ENCODE measurements at places on chromosomes 16 and 17. TPM values are rescaled to one million over a fixed set of nuclear protein-coding genes. Genes with fewer than 3 reads are reported as not detected.

The SIAH1 gene
- total RNA-seq = 17.2 TPM

The MAP2K6 gene
- total RNA-seq = 2.9 TPM

The SLFN5 gene
- total RNA-seq = 30.9 TPM

The MEFV gene
- not detected for total RNA-seq

The SLC38A8 gene
- not detected for total RNA-seq

The HS3ST2 gene
- total RNA-seq = not detected

The TSPOAP1 gene
- 2.7 TPM for total RNA-seq

The TAC4 gene
- total RNA-seq = not detected

The PRRT2 gene
- total RNA-seq = 0.67 TPM

The NLRC5 gene
- 4.5 TPM for total RNA-seq

The HOXB5 gene
- total RNA-seq = 12.3 TPM

The NPIPA2 gene
- total RNA-seq = 0.34 TPM

The PYY gene
- 0.45 TPM for total RNA-seq

The TBC1D26 gene
- total RNA-seq = 0.15 TPM

The TSPAN10 gene
- total RNA-seq = 0.59 TPM

The KRT39 gene
- total RNA-seq = not detected

The EME1 gene
- 15.6 TPM for total RNA-seq

The CCL8 gene
- not detected for total RNA-seq

The CTRB2 gene
- total RNA-seq = not detected

The KRT15 gene
- 0.67 TPM for total RNA-seq

The MMP15 gene
- 2.2 TPM for total RNA-seq

The PIK3R5 gene
- not detected for total RNA-seq

The RRAD gene
- total RNA-seq = 7.6 TPM

The KRT23 gene
- under 0.01 TPM for total RNA-seq

The ZP2 gene
- not detected for total RNA-seq

The NPW gene
- total RNA-seq = 1.6 TPM

The RHOT2 gene
- total RNA-seq = 63.4 TPM

The NPIPB8 gene
- total RNA-seq = not detected

The GALR2 gene
- 0.17 TPM for total RNA-seq

The CIITA gene
- total RNA-seq = under 0.01 TPM

The WNT9B gene
- not detected for total RNA-seq

The GNAO1 gene
- total RNA-seq = 0.17 TPM

The PRMT7 gene
- total RNA-seq = 48.8 TPM

The KRTAP1-5 gene
- total RNA-seq = 0.59 TPM

The DHRS11 gene
- total RNA-seq = 11.1 TPM
